Activated CD8-positive, alpha-beta T cell treated with anti-CD3 and anti-CD28 coated beads for 36 hours (primary cell): ENCODE measurements at places on chromosomes 1 and 21.

DNA sequence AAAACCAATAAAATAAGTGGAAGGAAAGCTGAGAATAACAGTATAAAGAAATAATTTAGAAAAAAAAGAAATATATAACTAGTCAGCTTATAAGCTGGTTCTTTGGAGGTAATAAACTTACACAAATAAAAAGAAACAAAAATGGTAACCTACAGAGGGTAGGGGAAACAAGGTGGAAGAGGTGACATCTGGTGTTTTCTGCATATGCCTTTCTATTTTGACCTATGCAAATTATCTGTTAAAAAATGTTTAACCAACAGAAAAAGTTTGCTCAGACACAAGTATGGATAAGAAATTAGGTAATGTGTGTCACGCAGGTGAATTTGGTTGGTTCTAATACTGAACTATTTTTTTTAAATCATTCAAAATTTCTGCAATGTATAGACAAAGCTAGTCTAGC lies 53.6 kb upstream of the DMRTA2 start:
- no peak for DNase-seq

GRCh38 chr21:29849735-29850176 lies 90.0 kb downstream of the GRIK1 start:
- peak; percentile 61 for DNase-seq

- DNase-seq = no peak
Measured at GRCh38 chr1:74772945-74773344, 40.0 kb downstream of the TYW3 start.

GRCh38 chr1:119883826-119884225 lies 12.5 kb downstream of the ADAM30 start:
- DNase-seq = no peak

- no peak for DNase-seq
Measured at GRCh38 chr1:34087986-34088385, 77.0 kb downstream of the CSMD2 start.
